Neural progenitor cell (in vitro differentiated cells): ENCODE measurements at places on chromosomes 7 and 10. TPM values are rescaled to one million over a fixed set of nuclear protein-coding genes. Genes with fewer than 3 reads are reported as not detected.

Gene SPDYE9
- total RNA-seq, result not detected in 2 replicates

Gene TFR2
- total RNA-seq, result 0.34 and 1.9 TPM in 2 replicates

Gene PLAU
- 7.6 and 10.7 TPM in 2 replicates for total RNA-seq

Gene FAM180A
- not detected in 2 replicates for total RNA-seq

Gene RAB19
- 1.1 and 3.1 TPM in 2 replicates for total RNA-seq

Gene CALN1
- 1.9 and 3.1 TPM in 2 replicates for total RNA-seq

Gene SPDYE2B
- total RNA-seq, result not detected in 2 replicates

Gene LIPM
- not detected in 2 replicates for total RNA-seq

Gene STOX1
- total RNA-seq, result 35.9 and 53.9 TPM in 2 replicates

Gene CYP3A7
- not detected in 2 replicates for total RNA-seq

Gene CPED1
- total RNA-seq, result not detected in 2 replicates

Gene ERVW-1
- not detected in 2 replicates for total RNA-seq

Gene CYP2E1
- 0.36 and 0.50 TPM in 2 replicates for total RNA-seq

Gene TMEM236
- total RNA-seq, result 0.06 TPM in 1 of 2 replicates, not detected in the other

Gene ODAD2
- total RNA-seq, result 6.5 and 9.7 TPM in 2 replicates

Gene CDK14
- 41.9 and 52.3 TPM in 2 replicates for total RNA-seq

Gene DENND2A
- 23.7 and 27.0 TPM in 2 replicates for total RNA-seq

Gene FAM171A1
- total RNA-seq, result 28.2 and 32.2 TPM in 2 replicates

Gene ELOVL3
- total RNA-seq, result 0.40 TPM in 1 of 2 replicates, not detected in the other

Gene ZMIZ2
- 7.6 and 19.5 TPM in 2 replicates for total RNA-seq

Gene ZNF365
- total RNA-seq, result 0.26 and 0.28 TPM in 2 replicates

Gene EPHB6
- 4.8 and 14.2 TPM in 2 replicates for total RNA-seq

Gene MAT1A
- 0.19 TPM in 1 of 2 replicates, not detected in the other for total RNA-seq

Gene KNDC1
- total RNA-seq, result 1.8 and 5.6 TPM in 2 replicates

Gene TBL2
- 29.0 and 50.4 TPM in 2 replicates for total RNA-seq

Gene ST8SIA6
- 4.4 and 5.1 TPM in 2 replicates for total RNA-seq

Gene LDB3
- total RNA-seq, result 0.03 TPM in 1 of 2 replicates, not detected in the other

Gene GRB10
- total RNA-seq, result 33.9 and 53.9 TPM in 2 replicates

Gene CPVL
- total RNA-seq, result 40.5 and 56.6 TPM in 2 replicates

Gene CCAR1
- total RNA-seq, result 92.7 and 141 TPM in 2 replicates

Gene TLL2
- total RNA-seq, result 0.22 and 1.3 TPM in 2 replicates

Gene PDGFA
- total RNA-seq, result 9.8 and 13.7 TPM in 2 replicates

Gene H2BK1
- total RNA-seq, result not detected in 2 replicates

Gene AOAH
- 5.5 and 5.9 TPM in 2 replicates for total RNA-seq

Gene SFR1
- 15.5 and 18.2 TPM in 2 replicates for total RNA-seq

Gene ALOX5
- total RNA-seq, result 0.96 and 1.6 TPM in 2 replicates
